ENCODE measurements at places on chromosomes 6 and 20.

GRCh38 chr20:15654208-15654649, 919.0 kb downstream of the KIF16B start:
- peak; percentile 42 for DNase-seq

- DNase-seq, result no peak
Observed at GRCh38 chr6:13953061-13953705, 28.4 kb downstream of the RNF182 start.

DNA sequence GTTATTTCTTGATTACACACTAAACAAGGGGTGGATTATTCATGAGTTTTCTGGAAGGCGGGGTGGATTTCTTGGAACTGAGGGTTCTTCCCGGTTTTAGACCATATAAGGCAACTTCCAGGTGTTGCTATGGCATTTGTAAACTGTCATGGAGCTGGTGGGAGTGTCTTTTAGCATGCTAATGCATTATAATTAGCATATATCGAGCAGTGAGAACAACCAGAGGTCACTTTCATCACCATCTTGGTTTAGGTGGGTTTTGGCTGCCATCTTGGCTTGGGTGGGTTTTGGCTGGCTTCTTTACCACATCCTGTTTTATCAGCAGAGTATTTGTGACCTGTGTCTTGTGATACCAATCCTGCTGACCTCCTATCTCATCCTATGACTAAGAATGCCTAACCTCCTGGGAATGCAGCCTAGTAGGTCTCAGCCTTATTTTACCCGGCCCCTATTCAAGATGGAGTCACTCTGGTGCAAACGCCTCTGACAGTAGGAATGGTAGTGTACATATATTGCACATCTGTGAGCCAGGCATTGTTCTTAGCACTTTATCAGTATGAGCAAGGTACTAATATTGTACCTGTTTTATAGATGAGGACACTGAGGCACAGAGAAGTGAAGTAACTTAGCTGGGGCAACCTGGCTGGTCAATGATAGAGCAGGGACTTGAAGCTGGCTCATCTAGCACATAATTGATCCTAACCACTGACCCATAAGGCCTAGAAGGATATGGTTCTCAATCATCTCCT, 203.7 kb downstream of the NFATC2 start:
- DNase-seq, result no peak

DNA sequence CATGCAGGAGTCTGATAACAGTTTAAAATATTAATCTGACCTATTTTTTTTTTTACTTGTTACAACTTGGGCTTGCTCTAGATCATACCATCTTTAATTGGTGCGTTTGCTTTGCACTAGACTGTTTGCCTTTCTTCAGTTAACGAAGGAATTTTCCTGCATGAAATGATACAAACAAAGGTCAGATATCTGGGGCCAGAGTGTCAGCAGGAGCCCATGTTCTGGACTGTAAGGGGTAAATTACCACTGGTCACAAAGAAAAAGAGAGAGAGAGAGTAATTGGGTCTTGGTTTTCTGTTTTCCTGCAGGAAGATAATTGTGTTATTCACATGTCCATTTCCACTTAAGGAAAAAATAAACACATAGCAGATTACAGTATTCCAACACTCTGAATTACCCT, 399.4 kb upstream of the MARCKS start:
- DNase-seq, result no peak

DNA sequence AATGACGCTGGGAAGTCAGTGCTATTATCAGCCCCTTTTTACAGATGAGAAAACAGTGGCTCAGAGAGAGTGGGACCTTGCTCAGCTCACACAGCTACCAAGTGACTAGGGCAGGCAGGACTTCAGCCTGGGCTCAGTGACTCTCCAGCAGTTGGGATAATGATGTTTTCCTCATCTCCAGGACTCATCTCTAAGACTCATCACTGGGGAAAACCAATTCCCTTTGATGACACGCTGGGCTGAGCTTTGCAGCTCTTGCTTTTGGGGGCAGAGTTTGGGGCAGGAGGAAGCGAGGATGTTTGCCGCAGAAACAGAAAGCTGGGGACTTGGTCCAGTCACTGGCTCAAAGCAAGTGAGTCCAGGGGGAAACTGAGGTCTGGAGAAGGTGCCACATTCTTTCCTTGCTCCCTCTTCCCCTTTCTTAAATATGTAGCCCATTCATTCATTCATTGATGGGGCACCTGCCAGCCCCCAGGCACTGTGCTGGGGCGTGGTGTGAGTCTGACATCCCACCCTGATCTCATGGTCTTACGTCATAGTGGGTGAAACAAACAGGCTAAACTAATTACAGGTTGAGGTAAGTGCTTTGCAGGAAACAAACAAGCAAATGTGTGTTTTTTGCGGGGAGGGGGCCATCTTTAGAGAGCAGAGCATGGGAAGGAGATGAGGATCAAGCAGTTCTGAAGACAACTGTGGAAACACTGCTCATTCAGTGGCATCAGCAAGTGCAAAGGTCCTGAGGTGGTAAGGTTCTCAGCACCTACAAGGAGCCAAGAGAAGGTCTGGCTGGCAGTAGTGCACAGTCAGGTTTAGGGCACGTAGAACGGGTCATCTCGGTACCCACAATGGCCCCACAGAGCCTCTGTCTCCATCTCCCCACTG, 74.4 kb upstream of the PMEPA1 start:
- no peak for DNase-seq

DNA sequence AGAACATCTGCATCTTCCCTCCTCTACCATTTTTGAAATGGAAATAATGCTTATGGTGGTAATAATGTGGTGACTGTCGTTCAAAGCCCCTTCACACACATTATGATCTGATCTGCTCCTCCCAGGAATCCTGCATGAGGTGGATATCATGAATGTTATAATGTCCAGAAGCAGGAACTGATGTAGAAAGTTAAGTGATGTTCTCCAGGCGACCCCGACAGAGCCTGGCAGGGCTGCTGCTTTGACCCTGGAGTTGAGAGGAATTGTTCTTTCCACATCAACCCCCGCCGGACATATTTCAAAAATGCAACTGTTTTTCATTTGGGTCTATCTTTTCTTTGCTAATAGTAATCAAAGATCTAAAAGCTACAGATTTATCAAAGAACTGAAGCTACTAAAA, 131.6 kb downstream of the GMPR start:
- DNase-seq, result no peak

DNA sequence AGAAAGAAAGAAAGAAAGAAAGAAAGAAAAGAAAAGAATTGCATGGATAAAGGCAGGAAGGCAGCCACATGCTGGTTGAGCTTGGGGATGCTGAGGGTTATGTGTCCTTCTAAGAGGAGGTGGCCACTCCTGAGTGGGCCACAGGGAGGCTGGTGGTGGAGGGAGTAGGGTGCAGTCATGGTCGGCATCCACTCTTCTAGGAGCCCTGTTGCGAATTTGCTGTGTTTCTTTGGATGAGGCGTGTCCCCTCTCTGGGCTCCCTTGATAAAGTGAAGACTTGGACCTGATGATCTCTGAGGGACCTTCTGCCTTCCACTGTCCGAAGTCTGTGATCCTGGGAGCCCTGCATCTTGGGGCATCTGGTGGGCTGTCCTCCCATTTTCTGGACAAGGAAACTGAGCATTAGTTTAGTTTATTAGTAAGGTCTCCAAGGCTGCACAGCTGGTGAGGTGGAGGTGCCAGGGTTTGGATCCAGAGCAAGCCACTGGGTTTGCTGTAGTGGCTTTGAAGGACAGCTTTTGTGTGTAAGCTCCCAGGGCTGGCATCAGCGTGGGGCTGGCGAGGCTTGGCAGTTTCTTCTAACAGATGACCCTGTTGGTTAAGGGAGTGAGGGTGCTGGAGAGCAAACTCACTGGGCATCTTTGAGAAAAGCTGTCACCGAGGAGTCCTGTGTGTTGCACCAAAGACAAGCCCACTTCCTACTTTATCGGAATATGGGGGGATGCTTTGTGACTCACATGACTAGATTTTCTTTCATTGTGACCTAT, 4.3 kb downstream of the DLGAP4 start:
- DNase-seq, result no peak

- no peak for DNase-seq
Observed at GRCh38 chr6:143064951-143065683, 4.4 kb downstream of the AIG1 start.

GRCh38 chr20:36645998-36646397, at the start of gene SLA2:
TSS of gene SLA2 (minus strand) at chr20:36646196. CDS start at chr20:36641335, 4,861 bp downstream.
- DNase-seq, result no peak

DNA sequence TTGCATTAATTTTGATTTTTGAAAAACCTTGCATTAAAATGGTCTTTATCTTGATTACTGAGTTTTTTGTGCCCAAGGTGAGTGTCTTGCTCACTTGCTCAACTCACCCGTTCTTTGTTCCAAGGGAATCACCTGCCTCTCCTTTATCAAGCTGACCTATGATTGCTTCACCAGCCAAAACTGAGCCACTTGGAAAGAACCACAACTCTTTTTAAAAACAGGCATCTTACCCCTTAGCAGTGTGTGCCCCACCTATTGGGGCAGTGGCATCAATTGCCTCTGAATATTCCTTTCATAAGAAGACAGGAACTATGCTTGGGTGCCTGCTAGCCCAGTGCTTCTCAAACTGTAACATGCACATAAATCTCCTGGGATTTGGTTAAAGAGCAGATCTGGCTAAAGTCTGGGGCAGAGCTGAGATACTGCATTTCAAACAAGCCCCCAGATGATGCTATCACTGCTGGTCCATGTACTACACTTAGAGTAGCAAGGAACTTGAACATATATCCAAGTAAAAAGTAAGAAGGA, 3.3 kb upstream of the STK38 start:
- DNase-seq, result no peak

DNA sequence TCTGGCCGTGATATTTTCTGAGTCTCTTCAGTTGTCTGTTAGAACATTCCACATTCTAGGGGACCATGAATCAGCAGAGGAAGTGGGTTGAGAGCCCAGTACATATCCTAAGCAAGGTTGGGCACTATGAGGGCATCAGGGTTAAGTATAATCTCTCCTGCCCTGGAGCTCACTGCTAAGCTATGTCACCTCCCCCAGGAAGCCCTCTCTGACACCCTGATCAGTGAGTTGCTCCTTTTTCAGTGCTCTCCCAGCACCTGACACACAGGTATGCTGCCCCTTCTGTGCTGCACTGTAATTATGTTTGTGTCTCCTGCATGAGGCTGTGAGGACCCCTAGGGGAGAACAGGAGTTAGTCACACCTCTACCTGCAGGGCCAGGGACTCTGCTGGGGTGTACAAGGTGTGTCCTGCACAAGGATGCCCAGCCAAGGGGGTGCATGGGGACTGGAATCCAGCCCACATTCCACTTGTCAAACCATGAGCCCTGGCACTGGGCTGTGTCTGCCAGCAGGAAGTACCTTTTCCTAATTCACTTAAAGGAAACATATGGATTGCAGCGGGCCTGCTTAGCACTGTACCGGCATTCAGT, 3.9 kb downstream of the RAB44 start:
- DNase-seq, result no peak

DNA sequence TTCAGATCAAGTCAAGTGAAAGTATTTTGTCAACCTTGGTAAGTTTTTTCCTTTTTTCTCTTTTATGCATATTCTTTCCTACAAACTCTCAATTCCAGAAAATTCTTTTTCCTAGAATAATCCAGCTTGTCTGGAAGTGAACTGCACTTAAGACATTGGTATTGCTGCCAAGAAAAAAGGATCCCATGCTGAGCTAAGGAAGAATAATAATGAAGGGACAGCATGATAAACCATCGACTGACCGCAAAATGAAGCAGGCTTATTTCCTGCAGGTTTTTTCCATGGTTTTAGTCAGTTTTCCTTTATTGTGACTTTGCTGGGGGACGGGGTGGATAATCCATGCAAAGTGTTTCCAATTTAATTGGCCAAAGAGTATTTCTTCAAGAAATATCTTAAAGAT, 857.6 kb upstream of the SLC35B3 start:
- no peak for DNase-seq

GRCh38 chr6:38164131-38164481, 344.6 kb downstream of the ZFAND3 start:
- DNase-seq, result no peak

GRCh38 chr20:1702855-1703254, 45.3 kb upstream of the SIRPG start:
- DNase-seq, result no peak

- DNase-seq, result no peak
Observed at GRCh38 chr6:143149771-143150170, 89.1 kb downstream of the AIG1 start.

DNA sequence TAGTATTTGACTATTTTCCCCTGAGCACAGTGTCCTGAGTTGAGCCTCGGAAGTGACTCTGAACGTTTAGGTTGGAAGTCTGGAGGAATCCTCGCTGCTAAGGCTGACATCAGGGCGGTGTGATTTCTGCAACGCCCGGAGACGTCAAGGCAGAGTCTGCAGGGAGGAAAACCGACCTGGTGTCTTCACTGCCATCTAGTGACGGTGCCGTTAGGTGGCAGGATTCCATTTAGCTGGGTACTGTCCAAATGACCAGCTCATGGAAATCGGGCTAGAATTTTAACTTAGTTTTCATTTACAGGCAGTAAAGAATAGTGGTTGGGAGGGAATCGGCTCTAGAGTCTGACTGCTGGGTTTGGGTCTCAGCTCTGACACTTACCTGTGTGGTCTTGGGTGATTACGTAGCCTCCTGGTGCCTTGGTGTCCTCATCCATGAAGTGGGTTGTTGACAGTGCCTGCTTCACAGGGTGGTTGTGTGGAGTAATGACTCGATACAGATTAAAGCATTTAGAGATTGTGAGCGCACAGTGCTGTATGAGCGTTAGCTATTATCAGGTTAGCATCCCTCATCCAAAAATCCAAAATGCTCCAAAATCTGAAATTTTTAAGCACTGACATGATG, 35.0 kb downstream of the FOXF2 start:
- no peak for DNase-seq

DNA sequence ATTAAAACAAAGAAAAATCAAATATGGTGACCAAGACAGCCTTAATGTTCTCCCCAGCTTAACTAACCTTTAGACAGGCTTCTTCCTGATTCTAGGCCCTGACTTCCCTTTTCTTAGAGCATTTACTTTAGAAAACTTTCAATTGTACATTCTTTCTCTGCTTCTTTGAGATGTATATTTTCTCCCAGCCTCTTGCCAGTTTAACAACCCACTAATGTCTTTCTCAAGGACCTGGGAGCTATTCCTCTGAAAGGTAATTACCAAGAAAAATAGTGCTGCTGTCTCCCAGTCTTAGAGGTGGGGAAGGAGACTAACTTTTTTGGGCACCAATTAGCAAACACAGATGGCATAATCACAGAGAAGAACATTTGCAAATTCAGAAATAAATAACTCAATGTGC, 62.8 kb upstream of the KCNQ5 start:
- no peak for DNase-seq

DNA sequence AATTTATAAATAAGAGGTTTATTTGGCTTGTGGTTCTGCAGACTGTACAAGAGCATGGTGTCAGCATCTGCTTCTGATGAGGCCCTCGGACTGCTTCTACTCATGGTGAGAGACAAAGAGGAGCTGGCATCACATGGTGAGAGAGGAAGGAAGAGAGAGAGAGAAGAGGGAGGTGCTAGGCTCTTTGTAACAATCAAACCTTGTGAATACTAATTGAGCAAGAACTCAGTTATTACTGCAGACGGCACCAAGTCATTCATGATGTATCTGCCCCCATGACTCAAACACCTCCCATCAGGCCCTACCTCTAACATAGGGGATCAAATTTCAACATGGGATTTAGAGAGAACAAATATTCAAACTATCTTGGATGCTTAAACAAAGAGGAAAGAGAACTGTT, 6.3 kb upstream of the SIRPG start:
- DNase-seq, result no peak

- DNase-seq, result no peak
Observed at GRCh38 chr6:9984607-9985006, 430.3 kb downstream of the TFAP2A start.
